ENCODE measurements at places on chromosomes 13 and 19. TPM values are rescaled to one million over a fixed set of nuclear protein-coding genes. Genes with fewer than 3 reads are reported as not detected.

- no peak for DNase-seq
- H3K36me3 ChIP-seq, result no peaks in the 10 kb centered on the region
- no peak overlapping the region for H3K27ac ChIP-seq
These were observed 295.0 kb downstream of the ZNF536 start for GRCh38 chr19:30667227-30667626.

DNA sequence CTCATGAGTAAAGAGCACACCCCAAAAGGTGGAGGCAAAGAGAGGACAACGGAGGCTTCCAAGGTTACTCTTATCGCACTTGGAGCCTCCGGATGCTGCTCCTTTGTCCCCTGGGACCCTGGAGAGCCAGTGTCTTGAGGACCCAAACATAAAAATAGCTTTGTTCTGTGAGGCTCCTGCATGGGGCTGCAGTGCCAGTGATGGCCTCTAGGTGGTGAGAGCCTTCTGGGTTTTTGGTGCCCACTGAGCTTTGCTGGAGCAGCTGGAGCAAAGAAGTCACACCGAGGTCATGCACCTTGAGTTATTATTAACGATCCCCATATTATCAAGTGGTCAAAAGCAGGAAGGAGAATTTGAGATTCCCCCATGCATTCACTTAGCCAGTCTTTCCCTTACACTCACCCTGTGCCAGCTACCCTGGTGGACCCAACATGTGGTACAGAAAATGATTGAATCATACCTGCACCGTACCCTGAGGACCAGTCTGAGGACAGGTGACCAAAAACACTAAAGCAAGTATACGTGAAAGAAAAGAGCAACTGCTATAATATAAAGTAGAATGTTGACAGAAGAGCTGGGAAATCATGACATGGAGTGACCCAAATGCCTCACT lies 41.5 kb downstream of the ZNF682 start:
- no peaks in the 10 kb centered on the region for H3K27me3 ChIP-seq
- DNase-seq, result peak; percentile 57
- H3K27ac ChIP-seq, result no peak overlapping the region
- no peaks in the 10 kb centered on the region for H3K36me3 ChIP-seq

DNA sequence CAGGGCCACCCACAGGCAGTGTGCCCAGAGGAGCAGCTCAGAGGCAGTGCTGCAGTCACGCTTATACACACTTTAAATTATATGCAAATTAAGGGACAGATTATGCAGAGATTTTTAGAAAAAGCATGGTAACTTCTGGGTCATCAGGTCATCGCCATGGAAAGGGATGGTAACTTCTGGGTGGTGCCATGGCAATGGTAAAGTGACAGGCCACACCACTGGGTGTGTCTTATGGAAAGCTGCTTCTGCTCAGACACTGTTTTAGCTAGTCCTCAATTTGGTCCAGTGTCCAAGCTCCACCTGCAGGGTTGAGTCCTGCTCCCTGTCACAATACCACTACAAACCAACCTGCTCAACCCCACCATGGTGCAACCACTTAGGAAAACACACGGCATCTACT lies 29.9 kb upstream of the LSM14A start:
- H3K4me3 ChIP-seq, result no peak overlapping the region
- H3K27ac ChIP-seq, result no peak overlapping the region
- no peak for DNase-seq
- peaks cover 2% of the 10 kb centered on the region for H3K4me1 ChIP-seq

- H3K4me3 ChIP-seq, result no peak overlapping the region
- no peaks in the 10 kb centered on the region for H3K27me3 ChIP-seq
- no peak overlapping the region for H3K27ac ChIP-seq
- no peaks in the 10 kb centered on the region for H3K36me3 ChIP-seq
- no peak for DNase-seq
These were observed 352.7 kb upstream of the SGCG start for GRCh38 chr13:22828081-22828480.

DNA sequence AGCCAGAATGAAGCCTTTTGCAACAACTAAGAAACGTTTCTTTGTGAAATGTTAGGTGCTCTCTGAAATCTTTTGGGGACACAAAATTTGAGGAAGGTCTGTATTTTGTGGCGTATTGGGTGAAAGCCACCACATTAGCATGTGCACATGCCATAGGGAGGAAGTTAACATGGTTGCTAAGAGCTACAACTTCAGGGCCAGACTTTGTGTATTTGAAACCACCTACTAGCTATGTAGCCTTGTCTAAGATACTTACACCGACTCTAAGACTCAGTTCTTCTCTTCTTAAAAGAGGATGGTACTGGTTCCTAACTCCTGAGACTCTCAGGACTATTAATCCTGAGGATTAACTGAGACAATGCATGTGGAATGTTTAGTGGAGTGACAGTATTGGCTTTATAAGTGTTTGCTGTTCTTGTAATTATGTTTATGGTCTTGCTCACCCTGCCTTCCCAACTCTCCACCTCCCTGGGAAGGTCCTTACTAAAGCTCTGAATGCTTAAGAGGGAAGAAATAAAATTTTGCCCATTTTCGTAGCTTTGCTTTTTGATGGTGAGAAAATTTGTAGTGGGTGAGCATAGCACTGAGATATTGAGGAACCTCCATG lies 15.5 kb downstream of the SERP2 start:
- H3K4me3 ChIP-seq, result no peak overlapping the region
- H3K36me3 ChIP-seq, result no peaks in the 10 kb centered on the region
- H3K4me1 ChIP-seq, result no peaks in the 10 kb centered on the region
- H3K27me3 ChIP-seq, result peaks cover 6% of the 10 kb centered on the region
- no peak for DNase-seq
- no peak overlapping the region for H3K27ac ChIP-seq

Gene CCDC70
- not detected for total RNA-seq

Gene ZNF543
- total RNA-seq, result 5.3 TPM

Gene MPV17L2
- 20.9 TPM for total RNA-seq
